ENCODE measurements at places on chromosomes 3 and 15. TPM values are rescaled to one million over a fixed set of nuclear protein-coding genes. Genes with fewer than 3 reads are reported as not detected.

DNA sequence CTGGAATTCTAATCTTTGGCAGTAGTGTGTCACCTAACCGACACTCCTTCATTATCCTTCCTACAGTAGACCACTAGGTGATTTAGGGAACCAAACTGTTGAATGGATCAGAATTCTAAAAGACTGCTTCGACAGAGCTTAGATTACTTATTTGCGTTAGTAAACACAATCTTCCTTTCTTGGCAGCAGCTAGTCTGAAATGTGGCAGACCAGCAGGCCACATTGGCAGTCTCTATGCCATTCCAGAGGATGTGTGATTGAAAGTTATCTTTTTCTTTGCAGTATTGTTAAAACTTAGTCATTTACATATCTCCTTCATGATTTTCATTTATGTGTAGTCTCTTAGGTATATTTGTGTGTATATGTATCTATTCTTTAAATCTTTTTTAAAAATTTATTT, 23.6 kb downstream of the MBNL1 start:
- peaks cover 8% of the 10 kb centered on the region for H3K4me1 ChIP-seq
- no peak for DNase-seq
- no peaks in the 10 kb centered on the region for H3K36me3 ChIP-seq
- no peak overlapping the region for H3K4me3 ChIP-seq
- peak overlapping the region; percentile 49 for H3K27ac ChIP-seq

DNA sequence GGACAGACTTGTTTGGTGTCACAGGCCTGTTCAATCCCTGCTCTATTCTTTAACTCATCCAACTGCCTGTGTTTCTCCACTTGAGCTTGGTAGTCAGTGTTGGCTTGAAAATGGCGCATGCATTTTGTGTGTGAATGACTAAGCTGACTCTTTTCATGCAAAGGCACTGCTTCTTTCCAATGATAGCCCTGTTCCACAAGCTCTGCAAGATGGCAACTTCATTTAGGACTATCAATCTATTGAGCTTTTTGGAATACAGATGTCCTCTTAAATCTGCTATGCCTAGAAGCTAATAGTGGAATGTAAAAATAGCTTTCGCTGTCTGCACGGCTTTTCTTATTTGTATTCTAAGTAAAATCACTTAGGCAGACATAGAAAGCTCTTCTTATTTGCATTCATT, 33.6 kb upstream of the SYNPR start:
- no peak for DNase-seq
- H3K36me3 ChIP-seq: no peaks in the 10 kb centered on the region
- no peak overlapping the region for H3K4me3 ChIP-seq
- no peaks in the 10 kb centered on the region for H3K27me3 ChIP-seq
- H3K4me1 ChIP-seq: no peaks in the 10 kb centered on the region

GRCh38 chr3:70868561-70868960, 556.1 kb upstream of the MDFIC2 start:
- no peaks in the 10 kb centered on the region for H3K4me1 ChIP-seq
- H3K27ac ChIP-seq: no peak overlapping the region
- no peak for DNase-seq

DNA sequence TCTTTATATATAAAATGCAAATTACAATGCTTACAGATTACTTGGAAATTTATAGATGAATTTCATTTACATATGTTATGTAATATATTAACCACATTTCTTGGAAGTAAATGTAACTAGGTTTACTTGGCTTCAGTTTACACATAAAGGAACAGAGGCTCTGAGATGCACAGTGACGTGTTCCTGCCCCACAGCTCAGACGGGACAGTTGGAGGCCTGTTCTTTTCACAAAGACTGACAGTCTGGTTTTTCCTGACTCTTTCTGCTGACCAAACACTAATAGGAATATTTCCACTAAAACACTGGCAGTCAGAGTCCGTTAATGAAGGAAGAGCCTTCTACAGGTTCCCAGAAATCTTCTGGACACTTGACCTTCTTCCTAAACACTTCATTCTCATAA, 336.1 kb downstream of the MFSD1 start:
- H3K27me3 ChIP-seq: no peaks in the 10 kb centered on the region
- no peaks in the 10 kb centered on the region for H3K36me3 ChIP-seq
- H3K4me1 ChIP-seq: no peaks in the 10 kb centered on the region
- DNase-seq: no peak
- no peak overlapping the region for H3K27ac ChIP-seq

GRCh38 chr15:42175671-42176070, 19.2 kb upstream of the PLA2G4F start:
- no peak for DNase-seq
- H3K4me1 ChIP-seq: no peaks in the 10 kb centered on the region
- H3K36me3 ChIP-seq: no peaks in the 10 kb centered on the region

GRCh38 chr3:65702202-65702601, 336.5 kb downstream of the MAGI1 start:
- H3K4me1 ChIP-seq: no peaks in the 10 kb centered on the region
- H3K27me3 ChIP-seq: no peaks in the 10 kb centered on the region
- DNase-seq: no peak
- H3K27ac ChIP-seq: no peak overlapping the region
- no peaks in the 10 kb centered on the region for H3K36me3 ChIP-seq
- H3K4me3 ChIP-seq: no peak overlapping the region

- H3K27me3 ChIP-seq: no peaks in the 10 kb centered on the region
- no peaks in the 10 kb centered on the region for H3K4me1 ChIP-seq
- no peak for DNase-seq
- no peak overlapping the region for H3K27ac ChIP-seq
Observed at GRCh38 chr15:50767332-50767861, 1.9 kb upstream of the SPPL2A start.

GRCh38 chr3:13544293-13544831, 4.6 kb upstream of the FBLN2 start:
- peak overlapping the region; percentile 53 for H3K27ac ChIP-seq
- no peak overlapping the region for H3K4me3 ChIP-seq
- H3K4me1 ChIP-seq: peaks cover 4% of the 10 kb centered on the region
- H3K27me3 ChIP-seq: no peaks in the 10 kb centered on the region

DNA sequence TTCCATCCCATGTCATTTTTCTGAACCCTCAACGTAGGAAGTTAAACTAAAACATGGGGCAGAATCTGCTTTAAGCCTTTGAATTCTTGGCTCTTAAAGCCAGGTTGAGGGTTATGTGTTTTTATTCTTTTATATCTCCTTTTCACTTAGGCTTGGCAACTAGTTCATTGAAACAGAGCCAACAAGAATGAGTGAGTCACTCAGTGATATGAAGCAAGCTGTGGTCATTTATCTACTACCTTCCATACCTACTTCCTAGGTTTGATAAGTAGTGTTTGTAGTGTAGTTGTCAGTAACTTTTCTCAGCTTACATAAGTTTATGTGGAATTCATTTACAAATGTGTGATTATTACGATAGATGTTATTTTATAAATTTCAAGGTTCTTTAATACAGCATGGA, 67.4 kb downstream of the SNRPN start:
- DNase-seq: no peak
- no peaks in the 10 kb centered on the region for H3K27me3 ChIP-seq
- no peaks in the 10 kb centered on the region for H3K36me3 ChIP-seq
- H3K4me1 ChIP-seq: no peaks in the 10 kb centered on the region

- H3K4me1 ChIP-seq: no peaks in the 10 kb centered on the region
- no peak overlapping the region for H3K4me3 ChIP-seq
- H3K36me3 ChIP-seq: no peaks in the 10 kb centered on the region
Observed at GRCh38 chr3:99407257-99407656, 231.1 kb upstream of the COL8A1 start.

- H3K4me1 ChIP-seq: no peaks in the 10 kb centered on the region
- H3K27ac ChIP-seq: no peak overlapping the region
- DNase-seq: no peak
- H3K36me3 ChIP-seq: no peaks in the 10 kb centered on the region
Observed at GRCh38 chr15:89675606-89676005, 3.6 kb downstream of the PLIN1 start.

DNA sequence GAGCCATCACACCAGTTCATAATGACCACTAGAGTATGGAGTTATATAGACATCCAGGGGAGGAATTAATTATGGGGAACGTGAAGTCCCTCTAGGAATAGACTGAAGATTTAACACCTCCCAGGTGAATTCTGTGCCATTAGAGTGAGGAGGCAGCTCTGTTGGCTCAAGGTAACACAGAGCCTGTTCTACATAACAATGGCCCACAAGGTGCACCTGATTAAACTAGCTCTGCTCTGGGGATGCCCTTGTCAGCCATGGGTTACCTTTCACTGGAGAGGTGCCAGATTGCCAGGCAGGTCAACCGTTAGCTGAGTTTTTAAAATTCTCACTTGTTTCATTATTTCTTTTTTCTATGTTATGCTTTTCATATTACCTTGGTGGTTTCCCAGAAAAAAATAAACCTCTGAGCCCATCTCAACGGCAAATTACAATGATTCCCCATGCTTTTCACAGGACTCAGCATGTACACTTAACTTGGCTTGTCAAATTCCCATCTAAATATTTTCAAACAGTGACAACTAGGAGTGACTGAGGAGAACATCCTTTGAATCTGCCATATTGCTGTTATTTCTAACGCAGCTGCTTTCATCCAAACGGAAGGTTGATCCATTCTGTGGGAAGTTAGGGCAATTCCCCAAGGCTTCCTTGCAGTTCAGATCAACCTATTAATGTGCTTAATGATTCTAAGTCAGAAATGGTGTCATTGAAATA, 512.9 kb downstream of the MCTP2 start:
- DNase-seq: no peak
- H3K4me1 ChIP-seq: no peaks in the 10 kb centered on the region

GRCh38 chr15:40340038-40340739, 550 bp downstream of the CCDC9B start:
- peak overlapping the region; percentile 96 for H3K27ac ChIP-seq
- peak; percentile 86 for DNase-seq
- H3K27me3 ChIP-seq: no peaks in the 10 kb centered on the region
- H3K4me1 ChIP-seq: peaks cover 7% of the 10 kb centered on the region
- H3K4me3 ChIP-seq: peak overlapping the region; percentile 41
- H3K36me3 ChIP-seq: no peaks in the 10 kb centered on the region

DNA sequence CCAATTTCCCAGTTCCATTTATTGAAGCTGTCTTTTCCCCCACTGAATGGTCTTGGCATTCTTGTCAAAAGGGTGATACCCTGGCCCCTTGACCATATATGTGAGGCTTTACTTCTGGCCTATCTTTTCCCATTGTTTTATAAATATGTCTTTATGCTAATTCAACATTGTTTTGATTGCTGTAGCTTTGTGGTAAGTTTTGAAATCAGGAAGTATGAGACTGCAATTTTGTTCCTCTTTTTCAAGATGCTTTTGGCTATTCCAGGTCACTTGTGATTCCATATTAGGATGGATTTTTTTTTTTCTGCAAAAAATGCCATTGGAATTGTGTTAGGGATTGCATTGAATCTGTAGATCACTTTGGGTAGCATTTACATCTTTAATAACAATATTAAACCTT, 141.2 kb upstream of the MANF start:
- no peak for DNase-seq
- no peaks in the 10 kb centered on the region for H3K36me3 ChIP-seq
- H3K4me3 ChIP-seq: no peak overlapping the region
- no peak overlapping the region for H3K27ac ChIP-seq

DNA sequence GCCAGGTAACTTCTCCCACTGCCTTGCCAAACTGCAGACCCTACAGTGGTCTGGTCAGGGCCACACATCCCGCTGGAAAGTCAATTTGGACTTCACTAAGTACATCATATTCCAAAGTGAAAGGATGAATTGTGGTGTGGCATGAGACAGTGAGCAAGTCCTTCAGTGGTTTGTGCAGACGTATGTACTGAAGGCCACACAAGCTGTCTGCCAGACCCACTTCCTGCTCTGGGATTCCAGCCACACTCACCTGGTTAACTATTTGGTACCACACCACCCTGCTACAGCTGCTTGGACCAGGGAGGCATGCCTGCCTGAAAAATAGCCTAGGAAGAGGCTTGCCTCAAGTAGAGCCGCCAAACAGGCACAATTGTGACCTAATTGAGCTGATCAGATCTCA, 94.1 kb upstream of the STRIT1 start:
- no peak for DNase-seq
- no peaks in the 10 kb centered on the region for H3K27me3 ChIP-seq
- no peak overlapping the region for H3K27ac ChIP-seq
- no peak overlapping the region for H3K4me3 ChIP-seq
- H3K4me1 ChIP-seq: no peaks in the 10 kb centered on the region

DNA sequence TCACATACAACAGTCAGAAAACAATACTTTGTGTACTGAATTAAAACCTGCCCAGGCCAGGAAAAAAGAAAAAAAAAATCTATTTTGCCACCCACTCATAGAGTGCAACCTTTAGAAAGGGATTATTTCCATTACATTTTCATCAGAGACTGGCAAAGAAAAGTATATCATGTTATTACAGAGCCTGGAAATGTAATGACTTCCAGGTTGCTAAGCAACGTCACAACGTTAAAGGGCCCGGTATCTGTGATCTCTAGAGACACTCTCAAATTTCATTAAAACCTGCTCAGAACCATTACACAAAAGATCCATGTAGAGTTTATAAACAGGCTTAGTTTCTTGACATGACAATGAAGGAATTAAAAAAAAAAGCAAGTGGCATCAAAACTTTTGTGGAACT, 170.5 kb downstream of the CTNNB1 start:
- H3K27me3 ChIP-seq: no peaks in the 10 kb centered on the region
- H3K4me1 ChIP-seq: no peaks in the 10 kb centered on the region
- H3K27ac ChIP-seq: no peak overlapping the region
- H3K36me3 ChIP-seq: no peaks in the 10 kb centered on the region
- H3K4me3 ChIP-seq: no peak overlapping the region

DNA sequence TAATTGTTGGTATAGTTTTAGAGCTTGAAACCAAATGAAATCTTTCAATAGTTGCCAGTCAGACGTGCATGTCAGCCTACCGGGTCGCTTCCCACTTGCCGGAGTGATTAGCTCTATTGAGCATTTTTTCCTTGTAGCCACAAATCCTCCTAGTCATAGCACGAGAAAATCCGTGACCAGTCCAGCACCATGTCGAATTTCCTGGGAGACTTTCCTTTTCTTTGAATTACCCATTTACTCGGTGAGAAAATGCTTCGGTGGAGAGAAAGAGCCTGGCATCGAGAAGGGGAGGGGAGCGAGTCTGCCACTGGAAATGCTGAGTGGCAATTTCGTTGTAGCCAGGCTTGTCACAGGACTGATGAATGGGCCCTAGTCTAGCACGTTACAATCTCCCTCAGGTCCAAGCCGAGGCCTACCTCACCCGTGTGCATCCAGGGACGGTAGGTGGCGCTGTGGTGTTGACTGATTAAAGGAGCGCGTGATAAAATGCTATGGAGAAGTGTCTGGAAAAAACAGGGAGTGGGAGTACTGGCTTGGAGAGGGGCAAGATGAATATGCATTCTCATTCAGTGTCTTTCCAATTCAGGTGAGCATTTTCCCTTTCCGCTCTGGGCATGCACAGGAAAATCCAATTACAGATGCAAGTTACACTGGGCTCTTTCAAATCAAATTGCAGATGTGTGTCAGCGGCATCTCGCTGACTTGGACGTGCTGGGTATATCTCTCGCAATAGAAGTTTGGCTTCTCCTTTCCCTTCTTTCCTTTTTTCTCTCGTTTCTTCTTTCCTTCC, 238.8 kb downstream of the EDEM1 start:
- DNase-seq: peak; percentile 69
- no peaks in the 10 kb centered on the region for H3K27me3 ChIP-seq
- H3K4me3 ChIP-seq: no peak overlapping the region
- no peaks in the 10 kb centered on the region for H3K36me3 ChIP-seq
- no peaks in the 10 kb centered on the region for H3K4me1 ChIP-seq
- no peak overlapping the region for H3K27ac ChIP-seq

The AP3B2 gene
- 2.2 TPM for total RNA-seq

The GPR87 gene
- total RNA-seq: not detected

The VIPR1 gene
- 0.76 TPM for total RNA-seq

The LINGO1 gene
- 8.4 TPM for total RNA-seq

The SPATA12 gene
- total RNA-seq: 0.21 TPM

The FANCD2OS gene
- not detected for total RNA-seq
